ENCODE measurements at places on chromosomes 16 and 17.

DNA sequence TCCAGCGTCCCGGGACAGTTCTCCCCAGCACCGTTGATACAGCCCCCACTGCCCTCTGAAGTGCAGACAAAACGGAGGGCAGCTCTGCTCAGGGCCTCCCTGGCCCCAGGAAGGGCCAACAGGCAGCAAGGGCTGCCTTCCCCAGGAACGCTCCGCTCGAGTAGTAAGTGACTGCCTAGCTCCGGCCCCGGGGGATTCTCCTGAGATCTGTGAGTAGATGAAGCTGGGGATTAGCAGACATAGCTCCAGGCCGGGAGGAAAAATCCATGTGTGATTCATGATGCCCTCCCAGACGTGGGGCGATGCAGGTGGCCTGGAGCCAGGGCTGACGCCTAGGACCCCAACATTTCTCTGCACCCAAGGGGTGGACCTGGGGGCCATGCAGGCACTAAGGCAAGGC, 85.3 kb downstream of the ENGASE start:
- DNase-seq, result no peak

GRCh38 chr17:7220593-7221277, 997 bp downstream of the ACADVL start:
- peak; percentile 93 for DNase-seq

DNA sequence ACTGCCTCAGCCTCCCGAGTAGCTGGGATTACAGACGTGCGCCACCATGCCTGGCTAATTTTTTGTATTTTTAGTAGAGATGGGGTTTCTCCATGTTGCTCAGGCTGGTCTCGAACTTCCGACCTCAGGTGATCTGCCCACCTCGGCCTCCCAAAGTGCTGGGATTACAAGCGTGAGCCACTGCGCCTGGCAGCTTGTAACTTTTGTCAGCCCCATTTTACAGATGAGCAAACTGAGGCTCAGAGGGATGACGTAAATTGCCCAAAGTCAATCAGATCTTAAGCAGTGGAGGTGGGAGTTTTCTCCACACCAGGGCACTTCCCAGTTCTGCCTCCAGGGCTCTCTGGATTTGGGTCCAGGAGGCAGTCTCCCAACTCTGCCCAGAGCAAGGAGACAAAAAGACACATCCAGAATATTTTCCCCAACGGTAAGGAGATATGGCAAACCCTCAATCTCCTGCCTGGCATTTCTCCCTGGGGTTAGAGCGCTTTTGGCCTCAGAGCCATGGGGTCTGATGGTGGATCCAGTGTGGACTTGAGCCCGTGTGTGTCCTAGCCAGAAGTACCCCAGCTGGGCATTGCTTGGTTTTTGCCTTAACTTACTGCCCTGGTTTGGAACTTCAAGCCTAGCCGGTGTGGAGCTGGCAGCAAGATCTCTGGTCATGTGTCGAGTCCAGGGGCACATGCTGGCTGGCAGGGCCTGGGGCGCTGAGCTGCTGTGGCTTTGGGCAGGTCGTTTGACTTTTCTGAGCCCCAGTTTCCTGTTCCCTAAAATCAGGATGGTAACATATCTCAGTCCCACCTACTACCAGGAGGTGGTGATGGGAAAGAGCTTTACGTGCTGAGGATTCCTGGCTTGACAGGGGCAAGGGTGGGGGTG, 3.4 kb downstream of the ADAM11 start:
- no peak for DNase-seq

DNA sequence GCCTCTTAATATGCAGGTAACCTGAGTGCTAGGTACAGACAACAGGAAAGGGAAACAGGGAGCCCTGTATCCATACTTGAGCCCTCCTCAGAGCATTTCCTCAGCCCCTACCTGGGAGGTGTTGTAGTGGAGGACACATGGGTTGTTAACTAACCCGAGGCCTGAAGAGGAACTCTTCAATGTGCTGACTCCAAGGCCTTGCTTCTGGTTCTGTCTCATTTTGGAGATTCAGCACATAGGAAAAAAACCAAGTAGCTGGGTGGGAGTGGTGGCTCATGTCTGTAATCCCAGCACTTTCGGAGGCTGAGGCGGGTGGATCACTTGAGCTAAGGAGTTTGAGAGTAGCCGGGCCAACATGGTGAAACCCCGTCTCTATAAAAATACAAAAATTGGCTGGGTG, 24.8 kb downstream of the SNX11 start:
- no peak for DNase-seq

GRCh38 chr16:30112197-30113030, 923 bp downstream of the GDPD3 start:
- peak; percentile 94 for DNase-seq

GRCh38 chr17:77933777-77934398, 24.6 kb upstream of the TNRC6C start:
- DNase-seq, result no peak

GRCh38 chr17:77153472-77153871, 12.7 kb downstream of the SEC14L1 start:
- DNase-seq, result no peak

DNA sequence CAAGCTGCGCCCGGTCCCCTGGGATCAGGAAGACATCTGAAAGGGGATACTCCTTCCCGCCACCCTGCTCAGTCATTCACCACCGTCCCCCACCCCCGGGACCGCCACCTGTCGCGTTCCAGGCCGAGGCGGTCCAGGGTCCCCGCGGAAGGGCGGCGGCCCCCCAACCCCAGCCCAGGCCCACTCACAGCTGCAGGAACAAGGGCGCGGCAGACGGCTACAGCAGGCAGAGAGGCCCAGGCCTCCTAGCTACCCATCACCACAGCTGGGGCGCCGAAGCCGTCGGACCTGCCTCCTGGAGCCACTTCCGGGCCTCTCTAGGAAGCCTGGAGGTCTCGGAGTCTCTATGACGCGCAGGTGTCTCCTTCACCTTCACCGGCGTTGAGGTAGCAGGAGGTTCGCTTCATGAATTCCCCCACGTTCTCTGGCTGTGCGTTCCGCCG, at the start of gene SDR42E1:
SDR42E1 (minus strand) TSS at position 272 of the 443 bp plus-strand sequence. CDS start 10,612 bp downstream, outside the sequence.
- no peak for DNase-seq

DNA sequence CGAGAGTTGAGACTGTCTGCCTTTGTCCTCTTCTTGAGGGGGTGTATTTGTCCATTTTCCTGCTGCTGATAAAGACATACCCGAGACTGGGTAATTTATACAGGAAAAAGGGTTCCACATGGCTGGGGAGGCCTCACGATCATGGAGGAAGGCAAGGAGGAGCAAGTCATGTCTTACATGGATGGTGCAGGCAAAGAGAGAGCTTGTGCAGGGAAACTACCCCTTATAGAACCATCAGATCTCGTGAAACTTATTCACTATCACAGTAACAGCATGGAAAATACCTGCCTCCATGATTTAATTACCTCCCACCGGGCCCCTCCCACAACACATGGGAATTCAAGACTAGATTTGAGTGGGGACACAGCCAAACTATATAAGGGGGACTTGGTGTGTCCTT, 338.2 kb upstream of the TNRC6C start:
- peak; percentile 17 for DNase-seq

DNA sequence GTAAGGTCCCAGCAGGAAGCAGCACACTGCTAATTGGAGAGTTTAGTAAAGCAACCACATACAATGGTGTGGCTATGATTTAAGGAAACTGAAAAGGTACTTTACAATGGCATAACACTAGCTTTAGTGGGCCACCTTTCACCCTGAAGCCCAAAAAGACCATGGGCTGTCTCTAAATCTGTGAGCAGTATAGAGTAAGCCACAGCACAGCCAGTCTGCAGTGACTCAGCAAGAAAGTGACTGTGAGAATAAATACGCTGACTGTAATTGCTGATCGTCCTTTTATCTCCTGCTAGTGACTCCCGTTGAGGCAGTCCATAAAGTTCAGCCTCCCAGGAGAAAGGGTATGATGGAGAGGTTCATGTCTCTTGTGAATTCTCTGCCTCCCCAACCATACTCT, 679.8 kb upstream of the KIF2B start:
- peak; percentile 69 for DNase-seq

- no peak for DNase-seq
Observed at GRCh38 chr17:70073310-70073709, 1.7 kb upstream of the KCNJ16 start.

DNA sequence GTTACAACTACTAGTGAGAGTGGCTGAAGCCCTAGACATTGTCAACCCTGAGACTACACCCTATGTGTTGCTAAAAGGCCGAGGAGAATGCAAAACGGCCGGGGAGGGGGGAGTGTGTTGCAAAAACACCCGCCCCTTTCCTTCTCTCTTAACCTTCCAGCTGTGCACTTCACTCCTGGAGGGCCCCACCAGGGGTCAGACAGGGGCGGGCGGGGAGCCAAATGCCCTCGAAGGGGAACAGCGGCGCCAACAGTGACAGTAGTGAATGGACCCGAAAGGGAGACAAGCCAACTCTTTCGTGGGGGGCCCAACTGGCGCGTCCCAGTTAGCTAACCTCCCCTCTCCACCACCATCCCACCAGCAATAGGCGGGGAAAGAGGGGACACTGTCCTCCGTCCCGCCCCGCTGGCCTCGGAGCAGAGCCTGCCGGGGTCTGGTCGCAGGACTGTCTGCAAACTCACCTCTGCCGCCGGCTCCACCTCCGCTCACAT, 352 bp downstream of the MARF1 start:
- no peak for DNase-seq

GRCh38 chr17:32777436-32777835, 99.5 kb downstream of the MYO1D start:
- DNase-seq, result no peak

GRCh38 chr17:72697602-72698146, 394.8 kb downstream of the SLC39A11 start:
- no peak for DNase-seq

DNA sequence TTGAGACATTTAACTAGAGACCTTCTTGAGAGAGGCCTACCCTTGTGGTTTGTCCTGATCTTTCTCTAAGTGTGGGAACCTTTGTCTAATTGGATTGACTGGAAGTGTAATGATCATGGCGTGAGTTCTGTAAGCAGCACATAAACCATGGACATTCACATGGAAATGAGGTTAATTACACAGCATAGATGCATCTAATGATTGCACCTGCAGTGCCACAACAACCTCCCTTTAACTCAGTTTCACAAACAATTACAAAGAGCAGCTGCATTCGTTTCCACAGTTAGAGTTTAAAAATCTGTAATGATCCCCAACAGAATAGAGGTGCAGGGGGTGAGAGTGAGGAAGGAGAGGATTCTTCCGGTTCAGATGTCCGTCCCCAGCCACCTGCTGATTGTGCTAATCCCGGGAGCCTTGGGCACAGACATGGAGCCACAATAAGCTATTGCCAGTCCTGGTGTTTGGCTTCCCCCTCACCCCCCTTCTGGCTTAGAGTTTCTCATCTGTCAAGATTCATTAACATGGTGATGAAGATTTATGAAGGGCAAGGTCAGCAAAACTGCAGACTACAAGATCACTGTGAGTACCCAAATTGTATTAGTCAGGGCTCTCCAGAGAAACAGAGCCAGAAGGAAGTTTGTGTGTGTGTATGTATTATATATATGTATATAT, 659.2 kb upstream of the SOX9 start:
- DNase-seq, result no peak

GRCh38 chr17:81902653-81903414, 796 bp downstream of the NPB start:
- DNase-seq, result peak; percentile 81

GRCh38 chr16:74627506-74628220, 20.7 kb upstream of the GLG1 start:
- DNase-seq, result no peak

- peak; percentile 87 for DNase-seq
Observed at GRCh38 chr17:49132699-49133364, at the start of gene B4GALNT2. Gene B4GALNT2 (plus strand): TSS chr17:49132769. CDS start chr17:49132793, 24 bp downstream.

GRCh38 chr16:58563235-58563634, 47.9 kb downstream of the SETD6 start:
- DNase-seq, result no peak

DNA sequence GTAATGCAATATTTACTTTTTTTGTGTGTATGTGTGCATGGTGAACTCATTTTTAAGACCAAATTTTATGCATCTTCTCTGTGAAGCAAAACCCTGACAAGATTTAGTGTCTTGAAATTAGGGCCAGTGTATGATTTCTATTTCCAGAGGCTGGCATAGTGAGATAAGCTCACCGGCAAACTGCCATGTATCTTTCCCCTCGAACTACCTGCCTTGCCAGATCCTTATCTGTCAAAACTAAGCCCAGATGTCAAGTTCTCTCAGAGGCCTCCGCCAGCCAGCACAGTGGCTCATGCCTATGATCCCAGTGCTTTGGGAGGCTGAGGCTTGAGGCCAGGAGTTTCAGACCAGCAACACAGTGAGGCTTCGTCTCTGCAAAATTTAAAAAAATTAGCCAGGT, 10.0 kb downstream of the USP32 start:
- no peak for DNase-seq

DNA sequence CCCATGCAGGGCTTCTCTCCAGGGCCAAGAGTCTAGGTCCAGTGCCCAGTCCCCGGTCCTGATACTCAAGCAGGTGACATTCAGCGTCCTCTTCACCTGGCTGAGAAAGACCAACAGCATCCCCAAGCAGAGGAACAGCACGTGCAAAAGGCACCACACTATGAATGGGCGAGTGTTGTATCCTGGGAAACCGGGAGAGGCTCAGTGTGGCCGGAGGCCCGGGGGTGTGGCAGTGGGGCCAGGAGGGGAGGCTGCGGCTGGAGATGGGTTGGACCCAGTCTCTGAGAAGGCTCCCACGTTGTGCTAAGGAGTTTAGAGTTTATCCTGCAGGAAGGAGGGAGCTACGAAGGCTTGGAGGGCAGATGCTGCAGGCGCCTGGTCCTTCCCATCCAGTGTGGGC, 13.5 kb downstream of the ABR start:
- no peak for DNase-seq

DNA sequence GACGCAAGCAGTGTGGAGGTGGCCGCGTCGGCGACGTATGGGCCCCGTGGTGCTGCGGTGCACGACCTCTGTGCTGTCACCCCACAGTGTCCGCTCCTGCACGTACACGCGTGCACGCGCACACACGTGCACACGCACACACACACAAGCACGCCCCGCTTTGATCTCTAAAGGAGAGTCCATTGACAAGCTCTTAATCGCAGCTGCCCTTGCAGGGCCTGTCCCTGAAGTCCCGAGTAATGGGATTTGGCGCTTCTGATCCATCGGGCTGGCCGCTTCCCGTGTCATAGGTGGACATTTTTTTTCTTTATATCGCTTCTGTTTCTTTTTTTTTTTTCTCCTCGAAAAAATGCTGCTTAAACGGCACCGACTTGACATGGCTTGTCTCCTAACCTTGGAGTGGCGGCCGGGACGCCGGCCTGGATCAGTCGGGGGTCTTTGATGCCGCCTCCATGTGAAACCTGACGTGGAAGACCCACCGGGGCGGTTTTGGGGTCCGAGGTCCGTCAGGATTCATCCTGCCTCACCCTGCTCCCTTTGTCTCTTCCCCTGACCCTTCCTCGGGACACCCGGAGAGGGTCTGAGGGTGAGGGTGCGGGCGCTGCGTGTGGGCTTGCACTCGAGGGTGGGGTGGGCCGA, 8.3 kb upstream of the AXIN1 start:
- no peak for DNase-seq

GRCh38 chr17:75271233-75271954, 363 bp upstream of the MIF4GD start:
- peak; percentile 91 for DNase-seq

DNA sequence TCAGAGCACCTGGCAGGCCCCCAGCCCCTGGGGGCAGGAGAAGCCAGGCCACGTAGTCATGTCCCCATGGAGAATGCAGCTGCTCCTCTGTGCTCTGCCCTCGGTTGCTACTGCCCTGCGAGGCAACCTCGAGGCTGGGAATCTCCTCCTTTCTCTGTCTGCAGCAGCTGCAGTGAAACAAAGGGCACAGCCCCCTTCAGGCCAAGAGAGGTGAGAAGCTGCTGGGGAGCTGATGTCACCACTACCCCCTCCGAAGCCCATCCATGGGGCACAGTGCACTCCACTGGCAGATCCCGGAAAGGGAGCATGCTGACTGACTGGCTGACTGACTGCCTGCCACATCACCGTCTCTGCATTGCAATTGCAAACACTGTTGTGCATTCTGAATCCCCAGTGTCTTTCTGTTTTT, 103.7 kb downstream of the GRIN2A start:
- peak; percentile 91 for DNase-seq

GRCh38 chr16:66970775-66971720, 10.0 kb downstream of the CES3 start:
- DNase-seq, result no peak

All from endodermal cell (in vitro differentiated cells).